ENCODE measurements at places on chromosomes 12 and 14. TPM values are rescaled to one million over a fixed set of nuclear protein-coding genes. Genes with fewer than 3 reads are reported as not detected.

Gene RTL1
- not detected for polyA plus RNA-seq

Gene NYNRIN
- not detected for polyA plus RNA-seq

Gene PAH
- not detected for polyA plus RNA-seq

GRCh38 chr14:67510836-67511235 is 22.3 kb upstream of the PLEKHH1 start:
- no peak for DNase-seq

DNA sequence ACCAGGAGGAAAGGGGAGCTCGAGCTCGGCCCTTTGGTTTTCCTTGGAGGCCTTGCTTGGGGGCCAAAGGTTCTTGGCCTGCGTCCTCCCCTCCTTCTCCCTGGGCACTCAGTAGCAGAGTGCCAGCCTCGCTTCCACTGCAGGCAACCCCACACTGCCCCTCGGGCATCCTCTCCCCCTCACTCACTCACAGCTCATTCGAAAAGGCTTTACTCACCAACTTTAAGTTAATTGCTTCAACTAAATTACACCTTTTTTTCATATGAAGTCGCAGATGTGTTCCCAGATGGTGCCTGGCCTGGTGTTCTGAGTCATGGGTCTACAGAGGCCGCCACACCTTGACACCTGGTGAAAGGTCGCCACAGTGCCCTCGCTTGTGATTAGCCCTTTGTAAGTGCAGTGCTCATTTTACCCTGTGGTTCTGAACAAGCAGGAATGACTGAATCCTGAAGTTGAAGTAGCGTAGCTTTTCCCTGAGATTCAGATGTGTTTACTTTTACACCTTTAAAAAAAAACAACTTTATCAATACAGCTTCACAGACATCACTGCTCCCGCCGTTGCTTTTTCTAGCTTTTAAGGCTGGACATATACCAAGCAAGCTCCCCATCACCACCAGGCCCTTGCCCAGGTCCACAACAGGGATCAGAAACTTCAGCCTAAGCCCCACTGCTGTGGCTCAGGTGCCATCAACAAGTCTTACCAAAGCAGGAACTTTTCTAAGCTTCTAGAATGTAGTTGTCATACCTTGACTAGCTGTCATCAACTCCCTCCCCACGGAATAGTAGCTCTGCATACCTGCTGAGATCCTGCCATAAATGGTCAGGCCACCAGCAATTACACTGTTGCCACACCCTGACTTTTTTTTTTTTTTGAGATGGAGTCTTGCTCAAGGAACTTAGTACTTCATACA is 20.3 kb upstream of the ADIPOR2 start:
- DNase-seq: no peak

GRCh38 chr14:63269561-63270225 is 49.0 kb downstream of the GPHB5 start:
- DNase-seq: no peak

DNA sequence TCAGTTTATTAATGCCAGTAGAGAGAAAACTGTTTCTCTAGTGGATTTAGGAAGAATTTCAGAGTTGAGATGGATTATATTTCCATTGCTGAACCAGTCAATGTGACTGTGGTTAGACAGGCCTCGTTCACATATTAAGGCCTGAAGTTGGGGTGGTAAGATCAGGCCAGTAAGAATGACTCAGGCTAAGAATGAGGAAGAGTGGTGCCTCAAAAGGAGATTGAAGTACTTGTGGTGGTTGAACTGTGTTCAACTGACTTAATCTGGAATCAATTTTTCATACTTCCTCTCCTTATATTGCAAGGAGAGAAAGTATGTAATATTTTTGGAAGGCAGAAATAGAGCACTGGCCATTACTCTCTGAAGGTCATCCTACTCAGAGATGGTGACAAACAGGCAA is 37.8 kb upstream of the ATF7IP start:
- no peak for DNase-seq

Data from naive thymus-derived CD8-positive, alpha-beta T cell (primary cell).